ENCODE measurements at places on chromosomes 11 and 22.

- no peak for DNase-seq
Measured at GRCh38 chr22:27989758-27990450, 70.8 kb upstream of the PITPNB start.

DNA sequence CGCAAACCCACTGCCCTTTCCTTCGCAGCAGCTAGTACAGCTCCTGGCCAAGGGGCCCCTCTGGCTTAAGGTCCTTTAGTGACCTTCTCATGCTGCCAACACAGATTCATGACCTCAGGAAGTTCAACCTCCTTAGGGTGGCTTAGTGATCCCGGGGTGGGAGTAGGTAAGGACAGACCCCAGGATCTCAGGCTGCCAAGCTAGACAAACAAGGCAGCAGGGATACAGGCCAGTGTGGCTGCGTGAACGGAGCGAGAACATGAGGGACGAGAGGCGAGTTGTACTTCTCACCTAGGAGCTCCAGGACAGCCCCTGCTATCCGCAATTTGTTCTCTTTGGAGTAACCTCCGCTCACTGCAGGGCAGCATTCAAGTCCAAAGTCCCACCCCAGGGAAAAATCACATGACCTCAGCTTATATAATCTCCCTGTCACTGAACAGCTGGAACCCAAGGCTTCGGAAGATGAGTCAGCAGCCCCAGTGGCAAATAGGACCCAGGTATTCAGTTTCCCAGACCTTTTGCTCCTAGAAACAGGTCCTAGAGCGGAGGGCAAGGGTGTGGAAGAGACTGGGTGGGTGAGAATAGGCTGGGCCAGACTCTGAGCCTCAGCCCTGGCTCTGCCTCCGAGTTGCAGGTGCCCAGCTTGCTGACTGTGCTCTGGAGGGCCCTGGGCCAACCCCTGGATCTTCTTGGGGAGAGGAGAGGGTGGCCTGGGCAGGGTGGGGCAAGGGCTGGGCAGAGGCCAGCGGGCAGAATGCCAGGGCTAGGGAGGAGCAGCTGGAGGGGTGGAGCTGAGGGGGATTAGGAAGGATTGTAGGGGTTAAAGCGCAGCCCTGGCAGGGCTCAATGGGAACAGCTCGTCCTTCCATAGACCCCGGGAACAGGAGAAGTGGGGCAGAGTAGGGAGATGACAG is 13.1 kb downstream of the USP2 start:
- no peak for DNase-seq

DNA sequence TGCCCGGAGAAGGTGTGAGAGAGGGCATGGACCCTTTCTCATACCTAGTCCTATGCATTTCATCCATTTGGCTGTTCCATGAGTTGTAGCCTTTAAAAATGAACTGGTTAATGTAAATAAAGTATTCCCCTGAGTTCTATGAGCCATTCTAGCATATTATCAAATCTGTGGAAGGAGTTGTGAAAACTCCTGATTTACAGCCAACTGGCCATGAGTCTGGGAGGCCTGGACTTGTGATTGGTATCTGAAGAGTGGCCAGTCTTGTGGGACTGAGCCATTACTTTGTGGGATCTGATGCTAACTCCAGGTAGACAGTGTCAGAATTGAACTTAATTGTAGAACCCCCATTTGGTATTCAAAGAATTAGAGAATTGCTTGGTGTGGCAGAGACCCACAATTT is 48.4 kb downstream of the FAM118A start:
- DNase-seq: no peak

- DNase-seq: no peak
Measured at GRCh38 chr11:134260503-134260902, 7.1 kb downstream of the ACAD8 start.

Data from stimulated activated naive CD8-positive, alpha-beta T cell treated with anti-CD3 and anti-CD28 coated beads, Interleukin-15, Interleukin-2, amounts not matched to agents 100 U/mL and 50 U/mL, for 24 hours (primary cell).